ENCODE measurements at places on chromosomes 13 and 19.

GRCh38 chr19:46016426-46017094 is 6.3 kb downstream of the PGLYRP1 start:
- DNase-seq: peak; percentile 83

DNA sequence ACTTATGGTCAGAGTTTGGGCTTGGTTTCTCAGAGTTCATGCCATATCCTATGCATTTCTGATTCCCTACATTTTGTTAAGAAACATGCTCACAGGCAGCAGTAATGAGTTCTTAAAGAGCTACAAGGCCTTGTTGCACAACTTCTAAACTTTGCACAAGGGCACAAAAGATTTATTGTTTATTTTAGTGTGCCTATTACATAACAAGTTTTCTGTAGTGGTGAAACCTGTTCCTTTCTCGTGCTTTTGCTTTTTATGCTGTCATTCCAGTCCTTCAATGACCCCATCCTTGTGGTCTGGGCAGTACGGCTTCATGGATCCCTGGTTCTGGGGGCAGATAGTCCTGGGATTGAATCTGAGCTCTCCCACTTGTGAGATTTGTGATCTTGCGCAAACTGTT is 17.8 kb downstream of the ZNF507 start:
- DNase-seq: no peak

- DNase-seq: no peak
These were observed 27.4 kb downstream of the EFNA2 start for GRCh38 chr19:1312767-1313694.

- no peak for DNase-seq
These were observed 39.3 kb downstream of the ABCC4 start for GRCh38 chr13:95261956-95262355.

DNA sequence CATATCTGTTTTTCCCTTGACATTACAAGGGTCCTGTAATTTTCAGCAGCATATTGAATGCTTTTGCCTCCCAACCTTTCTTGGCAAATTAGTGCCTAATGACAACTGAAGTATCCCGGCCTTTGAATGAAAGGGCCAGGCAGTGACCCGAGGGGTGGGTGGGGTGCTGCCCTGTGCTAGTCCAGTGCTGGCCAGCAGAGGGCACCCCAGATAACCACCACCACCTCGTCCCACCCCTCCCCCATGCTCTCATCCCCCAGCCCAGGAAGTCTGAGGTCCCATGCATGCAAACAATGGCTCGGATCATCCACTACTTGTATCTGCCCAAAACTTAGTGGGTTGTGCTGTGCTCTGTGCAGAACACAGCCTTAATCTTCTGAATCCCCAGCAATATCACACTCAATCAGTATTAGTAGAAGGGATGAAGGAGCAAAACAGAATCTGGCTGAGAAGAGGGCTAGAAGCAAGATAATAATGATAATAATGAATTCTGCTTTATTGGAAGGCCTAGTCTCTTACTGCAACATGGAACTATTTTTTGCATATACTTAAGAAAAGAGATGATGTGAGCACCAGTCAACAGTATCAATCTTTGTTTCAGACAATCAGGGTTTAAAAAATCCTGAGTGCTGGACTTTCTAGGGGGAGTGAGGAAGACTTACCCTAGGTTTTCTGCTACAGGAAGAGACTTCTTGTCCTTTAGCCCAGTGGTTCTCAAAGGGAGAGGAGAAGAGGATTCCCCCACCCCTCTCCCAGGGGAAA is 3.8 kb downstream of the ATP12A start:
- DNase-seq: peak; percentile 10

DNA sequence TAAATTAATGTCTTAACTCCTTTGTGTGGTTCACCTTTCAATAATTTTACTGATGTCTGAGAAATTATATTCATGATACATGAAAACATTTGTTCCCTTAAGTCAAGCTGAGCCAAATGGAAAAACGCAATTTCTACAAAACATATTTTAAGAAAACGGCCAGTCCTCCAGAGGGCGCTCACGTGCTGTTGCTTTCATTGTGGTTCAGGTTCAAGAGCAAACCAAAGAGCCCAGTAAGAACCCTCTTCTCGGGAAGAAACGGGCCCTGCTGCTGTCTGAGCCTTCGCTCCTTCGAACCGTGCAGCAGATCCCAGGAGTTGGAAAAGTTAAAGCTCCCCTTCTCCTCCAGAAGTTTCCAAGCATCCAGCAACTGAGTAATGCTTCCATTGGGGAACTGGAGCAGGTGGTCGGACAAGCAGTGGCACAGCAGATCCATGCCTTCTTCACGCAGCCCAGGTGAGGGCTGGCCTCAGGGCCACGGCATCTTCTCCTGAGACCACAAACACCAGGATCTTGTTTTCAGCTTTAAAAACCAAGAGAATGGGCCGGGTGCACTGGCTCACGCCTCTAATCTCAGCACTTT is 4.3 kb downstream of the FAAP24 start:
- peak; percentile 39 for DNase-seq

Data from NCI-H1436 (cell line).